ENCODE measurements at places on chromosomes 5 and 9.

DNA sequence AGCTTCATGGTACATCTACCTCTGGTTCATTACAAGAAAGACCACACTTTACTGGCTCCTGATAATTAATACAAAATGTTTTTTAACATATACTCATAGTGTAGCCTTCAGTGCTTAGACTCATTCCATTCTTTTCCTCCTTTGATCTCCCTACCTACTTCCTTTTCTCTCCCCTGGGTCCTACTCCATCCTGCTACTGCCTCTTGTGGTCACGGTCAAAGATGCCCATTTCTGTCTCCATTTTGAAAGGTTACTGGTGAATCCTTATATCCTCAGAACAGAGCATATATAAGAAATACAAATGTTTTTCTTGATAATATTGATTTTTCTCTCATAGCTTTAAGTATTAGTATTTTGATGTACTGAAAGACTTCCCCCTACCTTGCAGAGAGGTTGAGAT, 375.9 kb downstream of the ARRDC3 start:
- DNase-seq: no peak

DNA sequence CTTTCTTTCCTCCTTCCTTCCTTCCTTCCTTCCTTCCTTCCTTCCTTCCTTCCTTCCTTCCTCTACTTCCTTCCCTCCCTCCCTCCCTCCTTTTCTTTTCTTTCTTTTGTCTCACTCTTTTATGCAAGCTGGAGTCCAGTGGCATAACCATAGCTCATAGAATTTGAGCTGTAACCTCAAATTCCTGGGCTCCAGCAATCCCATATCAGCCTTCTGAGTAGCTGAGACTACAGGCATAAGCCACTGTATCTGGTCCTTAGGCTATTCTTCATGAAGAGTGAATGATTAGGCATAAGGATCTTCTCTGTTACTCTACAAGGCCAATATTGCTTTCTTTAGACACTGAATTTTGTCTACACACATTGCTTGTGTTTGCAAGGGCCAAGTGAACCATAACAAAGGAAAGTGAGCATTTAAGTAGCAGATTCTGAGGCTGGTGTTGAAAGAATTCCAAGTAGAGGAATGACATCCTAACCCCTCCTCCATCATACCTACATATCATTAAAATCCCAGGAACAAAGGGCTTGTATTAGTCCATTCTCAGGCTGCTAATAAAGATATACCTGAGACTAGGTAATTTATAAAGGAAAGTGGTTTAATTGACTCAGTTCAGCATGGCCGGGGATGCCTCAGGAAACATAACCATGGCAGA, 293.2 kb downstream of the HCN1 start:
- DNase-seq: no peak

DNA sequence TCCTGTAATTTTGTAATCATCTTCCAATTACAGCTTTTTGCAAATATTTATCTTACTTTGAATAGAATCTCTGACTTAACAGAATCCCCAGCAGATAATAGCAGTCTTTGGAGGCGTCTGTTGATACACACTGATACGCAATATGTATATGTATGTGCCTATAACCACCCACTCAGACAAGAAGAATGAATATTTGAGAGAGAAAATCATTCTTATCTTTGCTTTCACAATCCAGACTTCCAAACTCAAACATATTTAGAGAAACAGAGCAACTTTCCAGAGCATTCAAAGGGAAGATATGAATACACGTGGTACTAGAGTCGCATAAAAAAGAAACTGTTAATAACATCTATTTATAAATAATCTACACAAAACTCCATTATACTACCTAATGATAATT, 6.1 kb downstream of the RORB start:
- no peak for DNase-seq

DNA sequence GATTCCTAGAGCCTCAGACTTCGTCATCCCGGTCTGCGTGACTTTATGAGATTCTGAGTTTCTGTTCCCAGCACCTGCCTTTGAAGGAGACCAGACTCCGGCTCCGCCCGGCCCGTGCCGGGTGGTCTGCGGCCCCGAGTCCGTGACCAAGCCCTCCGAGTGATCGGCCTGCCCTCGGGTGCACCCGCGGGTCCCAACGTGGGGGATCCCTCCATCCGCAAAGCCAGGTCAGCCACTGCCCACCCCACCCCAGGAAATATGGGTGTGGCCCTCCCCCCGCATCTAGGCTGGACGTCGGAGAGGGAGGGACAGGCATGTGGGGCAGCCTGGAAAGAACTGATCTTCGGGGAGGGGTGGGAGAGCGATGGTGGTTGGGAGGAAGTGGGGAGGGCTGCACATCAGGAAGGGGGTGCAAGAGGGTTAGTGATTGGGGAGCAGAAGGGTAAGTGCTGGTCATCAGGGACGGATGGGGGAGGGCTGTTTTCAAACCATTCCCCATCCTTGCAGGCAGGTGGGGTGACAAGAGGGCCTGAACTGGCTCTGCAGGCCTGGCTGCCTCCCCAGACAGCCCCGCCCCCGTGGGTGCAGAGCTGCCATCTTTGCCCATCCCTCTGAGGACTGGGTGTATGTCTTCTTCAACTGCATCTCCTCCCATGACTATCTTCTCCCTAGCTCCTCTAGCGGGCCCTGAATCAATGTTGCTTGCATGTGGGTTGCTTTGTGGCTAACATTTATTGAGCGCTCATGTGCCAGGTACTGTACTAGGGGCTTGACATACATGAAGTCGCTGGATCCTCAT, 747 bp downstream of the LRSAM1 start:
- DNase-seq: no peak

DNA sequence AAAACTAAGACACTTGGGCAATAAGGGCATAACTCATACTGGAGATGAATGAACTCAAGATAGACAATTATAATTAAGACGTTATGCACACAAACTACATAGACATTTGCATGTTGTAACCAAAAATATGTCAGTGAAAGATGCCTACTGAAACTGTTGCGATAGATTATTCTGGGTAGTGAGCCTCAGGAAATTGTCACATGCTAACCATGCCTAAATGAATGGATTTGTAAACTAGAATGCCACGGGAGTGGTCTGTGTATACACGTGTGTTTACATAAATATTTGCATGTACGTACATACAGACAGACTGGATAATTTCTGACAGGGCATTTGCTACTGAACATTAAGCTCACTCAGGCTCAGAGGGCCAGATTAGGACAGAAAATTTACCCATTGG, 1.2 kb downstream of the NIPSNAP3B start:
- DNase-seq: no peak

DNA sequence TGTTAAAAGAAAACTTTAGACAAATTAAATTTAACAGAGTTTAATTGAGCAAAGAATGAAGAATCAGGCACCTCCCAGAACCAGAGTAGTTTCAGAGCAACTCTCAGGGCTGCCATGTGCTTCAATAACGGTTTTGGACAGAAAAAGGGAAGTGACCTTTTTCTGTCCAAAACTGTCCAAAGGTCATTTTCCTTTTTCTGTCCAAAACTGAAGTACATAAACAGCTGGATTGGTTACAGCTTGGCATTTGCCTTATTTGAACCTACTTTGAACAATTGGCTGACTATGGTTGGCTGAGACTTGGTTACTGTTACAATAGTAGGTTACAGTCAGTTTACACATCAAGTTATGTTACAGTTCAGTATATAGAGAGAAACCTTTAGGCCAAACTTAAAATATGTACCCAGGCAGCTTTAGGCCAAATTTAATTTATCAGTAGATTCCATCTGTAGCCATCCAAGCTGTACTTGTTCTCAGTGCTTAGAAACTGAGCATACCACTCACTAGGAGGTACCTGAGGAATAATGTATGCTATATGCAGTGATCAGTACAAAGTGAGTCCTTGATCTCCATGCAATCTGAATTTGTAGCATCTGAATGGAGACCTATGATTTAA, 44.0 kb downstream of the C9orf85 start:
- DNase-seq: no peak

DNA sequence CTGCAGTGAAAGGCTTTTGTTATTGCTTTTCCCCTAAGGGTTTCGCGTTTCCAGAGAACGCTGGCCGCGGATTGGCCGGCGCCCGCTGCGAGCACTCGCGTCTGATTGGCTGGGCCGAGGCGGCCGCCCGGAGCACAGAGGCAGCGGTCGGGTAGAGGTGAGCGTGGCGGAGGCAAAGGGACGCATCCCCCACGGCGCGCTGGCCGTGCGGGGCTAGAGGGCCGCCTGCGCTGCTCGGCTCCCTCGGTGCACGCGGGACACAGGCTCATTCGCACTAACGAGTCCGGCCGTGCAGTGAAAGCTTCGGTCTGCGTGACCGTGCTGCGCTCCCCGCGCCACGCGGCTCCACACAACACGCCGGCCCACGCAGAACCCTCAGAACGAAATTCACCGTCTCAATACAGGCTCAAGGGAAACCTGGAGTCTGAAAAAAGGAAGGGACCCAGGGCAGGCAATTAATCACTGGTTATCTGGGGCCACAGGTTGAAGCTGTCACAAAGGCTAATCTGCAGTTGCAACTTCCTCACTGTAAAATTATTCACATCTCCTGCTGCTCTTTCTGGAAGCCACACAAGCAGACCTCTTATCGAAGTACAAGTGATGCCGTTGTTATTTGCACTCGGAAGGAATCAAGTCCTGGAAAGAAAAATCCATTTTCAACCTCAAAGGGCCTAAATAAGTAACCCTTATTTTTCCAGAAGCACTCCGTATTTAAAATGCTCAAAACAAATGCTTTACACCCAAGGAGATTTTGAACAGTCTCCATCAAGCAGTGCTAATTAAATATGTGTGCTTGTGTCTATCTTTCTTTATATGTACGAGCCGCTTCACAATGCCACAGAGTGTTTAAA, 94.6 kb downstream of the ZNF608 start:
- DNase-seq: no peak

DNA sequence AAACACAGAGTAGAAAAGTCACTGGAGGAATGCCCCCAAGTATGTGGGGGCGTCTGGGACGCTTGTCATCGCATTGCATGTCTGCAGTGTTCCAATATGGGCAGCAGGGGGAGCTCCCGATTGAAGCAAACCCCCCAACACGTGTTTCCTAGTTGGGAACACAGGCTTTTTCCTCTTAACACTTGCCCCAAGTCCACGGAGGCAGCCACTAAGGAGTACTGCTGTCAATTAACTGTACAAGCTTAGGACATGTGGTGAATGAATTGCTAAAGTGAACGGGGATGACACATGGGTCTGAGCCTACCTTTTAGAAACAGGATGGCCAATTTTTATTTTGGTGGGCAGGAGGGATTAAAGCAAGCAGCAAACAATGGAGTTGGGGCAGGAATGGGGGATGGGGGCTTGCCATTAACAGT, 2.2 kb downstream of the GABRB2 start:
- no peak for DNase-seq

GRCh38 chr9:126957687-126958053, 43.1 kb downstream of the RALGPS1 start:
- DNase-seq: no peak

DNA sequence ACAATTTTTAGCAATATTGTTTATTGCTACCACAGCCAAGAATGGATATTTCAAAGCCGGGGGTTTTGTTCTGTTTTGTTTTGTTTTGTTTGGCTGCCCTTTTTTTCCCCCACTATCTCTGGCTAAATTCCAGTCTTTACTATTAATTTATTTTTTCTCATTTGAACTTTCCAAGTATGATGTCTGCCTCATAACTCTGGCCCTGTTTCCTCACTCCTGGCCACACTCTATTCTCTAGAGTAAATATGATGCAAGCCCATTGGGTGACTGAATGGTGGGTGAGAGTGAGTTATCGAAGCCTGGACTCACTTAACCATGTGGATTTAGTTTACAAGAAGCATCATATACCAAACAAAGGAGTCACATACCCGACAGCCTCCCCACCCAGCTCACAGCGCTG, 41.9 kb downstream of the WDR36 start:
- no peak for DNase-seq

DNA sequence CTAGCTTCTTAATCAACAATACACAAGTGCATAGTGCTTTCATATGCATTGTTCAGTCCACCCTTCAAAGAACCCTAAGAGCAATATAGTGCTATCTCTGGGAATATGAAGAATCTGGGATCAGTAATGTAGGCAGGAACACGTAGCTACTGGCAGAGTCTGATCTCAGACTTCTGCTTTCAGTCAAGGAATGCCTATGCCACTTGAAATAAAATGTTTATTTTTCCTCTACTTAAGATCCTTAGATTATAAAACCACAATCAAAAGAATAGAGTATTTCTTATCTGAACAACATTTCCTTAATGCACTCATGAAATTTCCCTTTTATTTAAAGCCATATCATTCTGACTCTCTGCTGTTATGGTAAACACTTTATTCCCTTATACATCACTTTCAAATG, 1407.8 kb upstream of the C9orf72 start:
- DNase-seq: no peak

DNA sequence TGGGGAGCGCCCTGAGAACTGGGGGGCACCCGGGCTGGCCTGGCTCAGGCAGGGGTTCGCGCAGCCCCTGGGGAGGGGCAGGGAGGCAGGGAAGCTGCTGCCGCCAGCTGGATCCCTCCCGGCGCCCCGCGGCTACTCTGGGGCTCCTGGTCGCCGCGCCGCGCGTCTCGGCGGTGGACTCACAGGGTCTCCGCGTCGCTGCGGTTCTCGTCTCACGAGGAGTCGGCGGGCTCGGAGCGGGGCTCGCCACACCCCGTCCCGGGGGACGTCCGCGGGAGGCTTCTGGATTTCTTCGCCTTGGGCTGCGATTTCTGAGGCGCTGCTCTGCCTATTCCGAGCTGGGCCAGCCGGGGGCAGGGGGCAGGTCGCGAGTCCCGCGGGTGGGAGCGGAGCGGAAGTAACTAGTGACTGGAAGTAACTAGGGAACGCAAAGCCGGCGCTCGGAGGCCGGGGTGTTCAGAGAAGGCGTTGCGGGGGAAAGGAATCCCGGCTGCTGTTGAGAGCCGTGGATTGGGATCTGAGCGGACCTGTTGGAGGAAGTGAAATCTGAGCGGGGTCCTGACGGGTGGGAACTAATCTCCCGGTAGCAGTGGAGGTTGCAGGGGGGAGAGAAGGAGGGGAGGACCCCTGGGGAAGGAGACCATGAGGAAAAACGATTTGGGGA, 511 bp downstream of the CYSTM1 start:
- DNase-seq: no peak

DNA sequence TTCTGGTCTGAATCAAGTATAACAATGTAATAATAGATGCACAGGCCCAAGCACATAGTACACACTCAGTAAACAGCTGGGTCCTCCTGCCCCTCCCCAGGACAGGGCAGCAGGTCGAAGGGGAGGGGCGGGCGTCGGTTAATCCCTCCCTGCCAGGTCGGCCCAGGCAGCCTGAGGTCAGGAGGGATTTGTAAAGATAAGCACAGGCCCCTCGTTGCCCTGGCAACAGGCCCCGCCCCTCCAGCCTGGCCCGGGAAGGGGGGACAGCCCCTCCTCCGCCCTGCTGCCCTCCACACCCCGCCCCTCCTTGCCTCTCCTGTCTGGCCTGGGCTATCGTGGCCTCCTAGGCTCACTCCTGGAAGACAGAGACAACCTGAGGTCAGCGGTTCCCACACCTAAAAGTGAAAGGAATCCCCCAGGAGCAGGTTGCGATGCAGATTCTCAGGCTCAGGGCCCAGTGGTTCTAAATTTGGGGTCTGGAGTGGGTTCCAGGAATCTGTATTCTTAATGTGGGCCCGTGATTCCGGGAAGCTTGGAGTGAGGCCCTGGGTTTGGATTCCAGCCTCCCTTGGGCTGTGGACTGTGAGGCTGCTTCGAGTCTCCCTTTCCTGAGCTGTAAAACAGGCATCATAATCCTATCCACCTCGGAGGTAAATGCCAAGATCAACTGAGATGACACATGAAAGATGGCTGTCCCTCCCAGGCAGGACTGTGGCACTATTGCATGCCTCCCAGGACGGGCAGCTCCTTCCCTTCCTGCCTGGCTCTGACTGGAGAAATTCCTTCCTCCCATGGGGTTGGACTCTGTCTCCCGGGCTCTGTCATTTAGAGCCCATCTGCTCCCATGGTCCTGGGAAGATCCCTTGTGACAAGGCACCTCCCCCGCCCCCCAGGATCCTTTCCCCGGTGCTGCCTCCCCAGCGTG, 4.4 kb downstream of the CRB2 start:
- DNase-seq: no peak
